ENCODE measurements at places on chromosomes 7 and 10.
A peak's percentile ranks its signal among the peaks of the same experiment; 100 is the strongest.

DNA sequence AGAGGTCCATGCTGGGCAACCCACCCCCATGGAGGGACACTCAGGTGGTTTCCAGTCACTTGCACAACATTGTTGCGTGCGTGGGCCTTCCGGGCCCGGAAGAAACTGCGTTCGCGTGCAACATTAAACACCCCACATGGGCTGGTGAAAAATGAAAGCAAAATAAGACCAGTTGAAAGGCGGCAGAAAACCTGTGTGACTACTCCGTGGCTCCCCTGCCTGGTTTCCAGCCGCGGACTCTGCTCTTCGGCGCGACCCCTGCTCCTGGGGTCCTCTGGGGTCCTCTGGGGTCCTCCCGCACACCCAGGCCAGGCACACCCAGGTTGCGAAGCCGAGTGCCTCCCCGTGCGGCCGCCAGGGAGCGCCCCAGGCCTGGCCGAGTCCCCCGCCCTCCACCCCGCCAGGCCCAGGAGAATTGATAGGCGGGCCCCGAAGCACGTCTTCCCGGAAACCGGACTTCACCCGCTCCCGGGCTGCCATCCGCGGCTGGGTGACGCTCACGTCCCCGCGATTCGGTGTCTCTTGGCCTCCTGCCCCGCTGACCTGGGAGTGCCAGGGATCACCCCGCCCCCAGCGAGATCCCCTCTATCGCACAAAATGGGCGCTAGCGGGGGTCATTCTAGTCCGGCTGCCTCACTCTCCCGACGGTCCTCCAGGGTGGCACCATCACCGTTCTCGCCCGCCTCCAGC lies 1.9 kb upstream of the SH2D4B start:
- DNase-seq, result peak; percentile 83

DNA sequence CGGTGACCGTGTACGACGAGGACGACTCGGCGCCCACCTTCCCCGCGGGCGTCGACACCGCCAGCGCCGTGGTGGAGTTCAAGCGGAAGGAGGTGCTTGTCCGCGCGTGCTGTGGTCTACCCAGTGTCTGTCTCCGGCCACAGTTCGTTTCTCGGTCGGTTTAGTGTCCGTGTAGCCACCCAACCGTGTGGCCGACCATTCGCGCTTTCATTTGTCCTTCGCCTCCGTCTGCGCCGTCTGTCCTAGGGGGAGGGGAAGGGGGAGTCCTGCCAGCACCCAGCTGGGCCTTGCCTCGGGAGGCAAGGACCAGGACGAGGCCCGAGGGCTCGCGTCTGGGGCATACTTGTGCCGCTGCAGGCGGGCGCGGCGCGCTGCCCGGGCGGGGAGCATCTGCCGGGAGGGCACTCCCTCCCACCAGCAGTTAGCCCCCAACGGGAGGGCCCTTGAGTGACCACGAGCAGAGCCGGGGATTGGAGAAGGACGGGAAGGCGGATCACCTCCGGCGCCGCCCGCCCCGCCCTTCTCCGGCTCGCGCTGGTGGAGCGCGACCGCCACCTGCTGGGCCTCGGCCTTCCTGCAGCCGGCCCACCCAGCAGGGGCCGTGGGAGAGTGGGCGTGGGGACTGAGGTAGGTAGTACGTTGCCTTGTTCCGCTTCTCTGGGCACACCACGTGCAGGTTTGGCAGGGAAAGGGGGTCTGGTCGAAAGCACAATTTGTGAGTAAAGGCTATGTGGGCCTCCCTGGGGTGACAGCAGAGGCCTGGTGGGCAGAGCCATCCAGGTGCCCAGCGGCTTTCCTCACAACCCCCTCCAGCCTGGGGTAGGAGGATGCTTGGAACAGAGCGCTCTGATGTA lies 28.5 kb downstream of the RET start:
- peak; percentile 86 for DNase-seq

- no peak for DNase-seq
Measured at GRCh38 chr10:15367296-15368085, 3.6 kb downstream of the FAM171A1 start.

DNA sequence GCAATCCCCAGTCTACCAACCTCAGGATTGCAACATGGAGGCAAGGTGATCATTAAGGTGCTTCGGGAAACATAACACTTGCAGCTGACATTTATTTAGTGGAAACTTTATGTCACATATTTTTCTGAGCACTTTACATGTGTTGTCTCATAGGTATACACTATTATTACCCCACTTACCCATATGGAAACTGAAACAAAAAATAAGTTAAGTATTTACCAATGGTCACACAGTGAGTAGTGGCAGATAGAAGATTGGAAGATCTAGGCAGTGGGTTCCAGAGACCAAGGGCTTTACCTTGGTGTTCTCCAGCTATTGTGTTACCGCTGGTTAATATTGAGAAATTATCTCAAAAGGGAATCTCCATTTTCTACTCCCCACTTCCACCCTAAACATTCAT lies 1279.1 kb upstream of the SORCS1 start:
- DNase-seq, result no peak

DNA sequence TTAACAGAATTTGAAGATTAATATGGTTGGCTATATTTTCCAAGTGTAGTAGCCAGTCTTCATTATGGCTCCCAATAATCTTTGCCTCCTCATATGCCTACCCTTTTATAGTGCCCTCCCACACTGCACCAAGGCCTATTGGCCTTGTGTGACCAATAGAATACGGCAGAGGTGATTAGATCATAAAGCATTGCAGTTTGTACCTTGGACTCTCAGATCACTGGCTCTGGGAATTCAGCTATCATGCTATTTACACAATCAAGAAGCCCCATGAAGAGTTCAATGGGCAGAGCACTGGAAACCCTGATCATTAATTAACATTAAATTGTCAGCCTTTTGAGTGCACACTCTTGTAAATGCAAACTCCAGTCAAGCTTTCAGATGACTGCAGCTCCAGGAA lies 154.5 kb upstream of the MAGI2 start:
- DNase-seq, result no peak

GRCh38 chr7:127905021-127905420 lies 126.2 kb downstream of the LRRC4 start:
- DNase-seq, result no peak
